Vagina (tissue), 2 donors: ENCODE measurements at places on chromosomes 13 and 19.

GRCh38 chr19:38670921-38671398 is 23.5 kb downstream of the ACTN4 start:
- no peak for DNase-seq

GRCh38 chr19:10915130-10916091 is 13.0 kb downstream of the YIPF2 start:
- no peak for DNase-seq

GRCh38 chr19:17346109-17346671 is 8.8 kb downstream of the GTPBP3 start:
- no peak for DNase-seq

DNA sequence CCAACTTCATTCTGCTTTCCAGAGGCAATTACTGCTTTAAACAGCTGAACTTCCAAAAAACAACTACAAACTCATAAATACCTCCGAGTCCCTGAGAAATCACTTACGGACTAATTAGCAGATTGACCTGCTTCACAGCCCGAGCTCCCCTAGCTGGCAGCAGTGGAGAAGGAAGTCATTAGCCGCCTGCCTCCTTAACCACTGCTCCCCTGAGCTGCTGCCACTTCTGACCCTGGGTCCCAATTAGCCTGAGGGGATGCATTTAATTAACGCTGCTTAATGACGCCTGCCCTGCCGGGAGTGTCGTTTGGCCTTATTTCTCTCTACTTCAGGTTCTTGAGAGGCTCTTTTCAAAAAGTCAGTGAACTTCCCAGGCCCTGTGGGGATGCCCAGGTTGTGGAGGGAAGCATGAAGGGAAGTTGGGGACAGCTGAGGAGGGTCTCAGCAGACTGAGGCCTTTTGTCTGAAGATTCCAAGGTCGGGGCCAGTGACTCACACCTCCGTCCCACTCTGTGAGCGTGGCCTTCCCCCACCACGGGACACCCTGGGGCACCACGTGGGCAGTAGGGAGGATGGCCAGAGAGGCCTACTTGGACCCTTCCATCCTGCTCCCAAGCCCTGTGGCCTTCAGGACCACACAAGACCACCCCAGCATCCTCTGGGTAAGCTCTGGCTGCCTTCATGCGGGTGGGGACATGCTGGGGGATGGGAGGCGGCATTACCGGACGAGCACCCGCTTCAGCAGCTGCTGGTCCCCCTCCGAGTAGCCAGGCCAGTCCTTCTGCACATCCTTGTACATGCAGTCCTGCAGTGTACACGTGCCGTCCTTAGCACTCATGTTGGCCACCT is 19.8 kb upstream of the ISYNA1 start:
- DNase-seq = no peak
